ENCODE measurements at places on chromosomes 7 and 10. TPM values are rescaled to one million over a fixed set of nuclear protein-coding genes. Genes with fewer than 3 reads are reported as not detected.

Gene YKT6
- total RNA-seq: 79.5 TPM

Gene AKR1D1
- not detected for total RNA-seq

Gene ELMO1
- total RNA-seq: 27.2 TPM

Gene NPTX2
- 3.7 TPM for total RNA-seq

Gene DGKB
- 0.78 TPM for total RNA-seq

Gene GIMAP1
- 2.9 TPM for total RNA-seq

Gene LRRC17
- total RNA-seq: 1.9 TPM

Gene LAMB1
- total RNA-seq: 165 TPM

Gene ADRA2A
- 10.9 TPM for total RNA-seq

Gene AMZ1
- not detected for total RNA-seq

Gene SPACDR
- total RNA-seq: 1.0 TPM

Gene CTTNBP2
- 3.9 TPM for total RNA-seq

Gene TNPO3
- total RNA-seq: 36.0 TPM

Gene PRLHR
- total RNA-seq: not detected
